NCI-H1092 treated with DMSO at 0.1 percent for 48 hours (cell line): ENCODE measurements at places on chromosomes 2 and 18.
A peak's percentile ranks its signal among the peaks of the same experiment; 100 is the strongest.

GRCh38 chr18:28287146-28287545, 110.2 kb upstream of the CDH2 start:
- no peak for DNase-seq

- DNase-seq = no peak
Measured at GRCh38 chr2:240426845-240427721, 8.4 kb upstream of the GPC1 start.

GRCh38 chr2:16664809-16665747, 556 bp downstream of the CYRIA start:
- DNase-seq = no peak

DNA sequence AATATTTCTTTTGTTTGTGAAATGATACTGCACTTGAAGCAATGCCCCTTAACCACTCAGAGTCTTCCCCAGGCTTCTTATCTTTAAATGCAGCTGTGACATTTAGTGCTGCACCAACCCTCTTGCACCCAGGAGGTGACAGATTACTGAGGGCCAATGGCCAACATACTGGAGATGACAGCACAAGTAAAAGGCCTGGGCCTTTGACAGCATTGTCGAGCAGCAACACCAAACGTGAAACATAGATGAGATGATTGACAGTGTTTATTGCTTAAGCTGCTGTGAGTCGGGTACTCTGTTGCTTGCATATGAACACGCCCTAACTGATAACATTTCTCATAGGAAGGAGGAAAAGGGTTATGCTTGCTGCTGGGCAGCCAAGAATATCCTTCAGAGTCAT, 80.3 kb downstream of the THNSL2 start:
- no peak for DNase-seq

GRCh38 chr2:170145675-170146432, 32.1 kb upstream of the MYO3B start:
- DNase-seq = no peak

DNA sequence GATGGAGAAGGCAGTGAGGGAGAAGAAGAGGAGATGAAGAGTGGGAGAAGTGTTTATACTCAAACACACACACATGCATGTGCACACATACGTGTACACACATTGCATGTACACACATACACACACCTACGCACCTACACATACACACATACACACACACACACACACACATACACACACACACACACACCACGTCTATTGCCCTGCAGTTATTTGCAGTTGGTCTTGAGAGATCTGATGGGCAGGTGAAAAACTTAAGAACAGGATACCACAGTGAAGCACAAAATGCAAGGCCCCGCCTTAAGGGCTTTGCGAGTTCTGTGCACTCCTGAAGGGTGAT, 190.2 kb downstream of the MYCN start:
- DNase-seq = no peak

DNA sequence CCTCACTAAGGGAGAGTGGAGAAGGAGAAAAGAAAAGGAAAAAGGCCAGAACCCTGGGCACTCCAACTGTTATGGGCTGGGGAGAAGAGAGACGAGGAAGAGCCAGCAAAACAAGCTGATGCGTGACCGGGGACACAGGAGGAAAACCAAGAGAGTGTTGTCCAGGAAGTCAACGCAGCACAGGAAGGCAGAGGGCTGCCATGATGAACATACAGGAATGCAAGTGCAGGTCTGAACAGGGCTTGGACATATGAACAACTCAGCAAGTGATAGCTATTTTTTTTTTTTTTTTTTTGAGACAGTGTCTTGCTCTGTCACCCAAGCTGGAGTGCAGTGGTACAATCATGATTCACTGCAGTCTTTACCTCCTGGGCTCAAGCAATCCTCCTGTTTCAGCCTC, 28.4 kb downstream of the SIX3 start:
- DNase-seq = no peak

DNA sequence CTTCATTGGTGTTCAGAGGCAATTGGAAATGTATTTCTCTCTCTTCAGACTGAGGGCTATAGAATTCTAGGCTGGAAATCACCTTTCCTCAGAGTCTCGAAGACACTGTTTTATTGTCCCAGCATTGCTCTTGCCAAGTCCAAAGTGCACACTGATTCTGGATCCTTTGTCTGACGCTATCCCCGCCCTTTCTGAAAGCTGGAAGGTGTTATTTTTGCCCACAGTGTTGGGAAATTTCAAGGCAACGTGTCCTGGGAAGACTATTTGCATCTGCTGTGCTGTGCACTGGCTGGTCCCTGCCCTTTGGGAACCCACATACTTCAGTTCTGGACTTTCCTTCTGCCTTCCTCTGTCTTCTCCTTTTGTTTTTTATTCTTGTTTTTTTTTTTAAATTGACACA, 190.8 kb downstream of the SH3BP4 start:
- DNase-seq = no peak

- no peak for DNase-seq
Measured at GRCh38 chr2:60230037-60230436, 323.4 kb downstream of the BCL11A start.

DNA sequence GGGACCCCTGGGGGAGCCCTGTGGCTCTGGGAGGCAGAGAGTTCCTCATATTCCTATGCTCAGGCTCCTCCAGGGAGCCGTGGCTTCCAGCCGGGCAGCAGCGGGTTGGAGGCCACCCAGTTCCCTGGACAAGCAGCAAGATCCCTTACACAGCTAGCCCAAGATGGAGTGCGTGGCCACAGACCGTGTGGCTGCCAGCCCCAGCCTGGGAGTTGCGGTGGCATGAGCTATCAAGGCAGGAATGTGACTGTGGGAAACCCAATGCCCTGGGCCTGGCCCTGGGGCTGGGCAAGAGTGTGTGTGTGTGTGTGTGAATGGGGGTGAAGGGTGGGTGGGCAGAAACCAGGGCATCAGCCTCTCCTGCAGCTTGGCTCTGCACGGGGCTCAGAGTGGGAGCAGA, 130.5 kb downstream of the DYSF start:
- no peak for DNase-seq

GRCh38 chr2:25594991-25595390, 78.4 kb downstream of the DTNB start:
- no peak for DNase-seq

GRCh38 chr2:118979152-118979861, 37.3 kb downstream of the MARCO start:
- no peak for DNase-seq

DNA sequence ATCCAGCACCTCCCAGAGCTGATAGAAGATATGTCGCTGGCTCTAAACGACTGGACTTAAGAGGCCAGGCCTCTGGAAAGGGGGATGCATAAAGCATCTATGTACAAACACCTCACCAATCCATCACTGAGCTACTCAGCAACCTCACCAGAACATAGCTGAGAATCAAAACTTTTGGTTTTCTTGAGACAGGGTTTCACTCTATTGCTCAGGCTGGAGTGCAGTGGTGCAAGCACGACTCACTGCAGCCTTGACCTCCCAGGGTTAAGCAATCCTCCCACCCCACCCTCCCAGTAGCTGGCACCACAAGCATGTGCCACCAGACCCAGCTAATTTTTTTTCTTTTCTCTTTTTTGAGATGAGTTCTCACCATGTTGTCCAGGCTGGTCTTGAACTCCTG, 62.9 kb upstream of the MSH6 start:
- DNase-seq = no peak

DNA sequence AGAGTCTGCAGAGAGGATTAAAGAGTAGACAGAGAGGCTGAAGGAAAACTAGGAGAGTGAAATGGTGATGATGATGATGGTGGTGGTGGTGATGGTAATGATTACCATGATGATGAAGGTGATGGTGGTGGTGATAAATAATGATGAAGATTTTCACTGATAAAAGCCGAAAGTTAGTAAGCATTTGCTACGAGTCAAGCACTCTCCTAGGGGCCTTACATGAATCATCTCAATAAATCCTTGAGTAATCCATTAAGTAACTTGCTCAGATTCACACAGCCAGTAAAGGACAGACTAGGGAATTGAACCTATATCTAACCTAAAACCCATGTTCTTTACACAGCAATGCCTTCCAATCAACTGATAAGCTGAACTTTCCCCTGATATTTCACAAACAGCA, 106.7 kb upstream of the PGAP1 start:
- no peak for DNase-seq

DNA sequence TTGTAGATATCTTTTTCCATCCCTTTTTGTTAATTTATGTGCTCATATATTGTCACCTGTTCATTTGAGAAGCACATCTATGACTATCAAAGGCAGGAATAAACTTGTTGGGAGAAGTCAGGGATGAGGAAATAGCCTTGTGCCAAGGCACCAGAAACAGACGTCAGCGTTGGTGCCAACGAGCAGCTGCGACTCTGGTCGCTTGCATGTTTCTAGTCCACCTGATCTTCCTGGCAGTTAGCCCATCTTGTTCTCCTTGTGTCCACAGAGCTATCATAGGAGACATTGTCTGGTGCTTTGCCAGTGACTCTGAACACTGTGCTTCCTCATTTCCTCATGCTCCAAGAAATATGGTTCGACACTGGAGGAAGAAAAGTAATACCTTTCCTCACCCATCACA, 374.4 kb downstream of the PTPRM start:
- DNase-seq = peak; percentile 85

DNA sequence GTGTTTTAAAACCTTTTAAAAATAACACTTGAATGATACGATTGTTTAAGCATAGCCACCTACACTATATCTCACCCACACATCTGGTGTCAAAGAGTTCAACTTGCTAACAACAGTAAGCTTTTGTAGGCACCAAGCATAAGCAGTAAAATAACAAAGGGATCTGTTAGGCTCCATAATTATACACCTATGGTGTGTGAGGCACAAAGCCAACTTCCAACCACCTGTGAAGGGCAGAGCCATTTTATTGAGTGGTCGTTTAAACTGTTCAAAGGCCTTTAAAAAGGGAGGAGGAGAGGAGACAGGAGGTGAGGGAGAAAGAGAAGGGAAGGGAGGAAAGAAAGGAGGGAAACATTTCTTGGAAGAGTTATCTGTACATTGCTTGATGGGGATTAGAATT, 27.9 kb downstream of the NEMP2 start:
- DNase-seq = peak; percentile 85

GRCh38 chr2:196758474-196759377, 40.8 kb downstream of the GTF3C3 start:
- no peak for DNase-seq

GRCh38 chr2:122414902-122415301, 659.5 kb downstream of the TSN start:
- DNase-seq = no peak

DNA sequence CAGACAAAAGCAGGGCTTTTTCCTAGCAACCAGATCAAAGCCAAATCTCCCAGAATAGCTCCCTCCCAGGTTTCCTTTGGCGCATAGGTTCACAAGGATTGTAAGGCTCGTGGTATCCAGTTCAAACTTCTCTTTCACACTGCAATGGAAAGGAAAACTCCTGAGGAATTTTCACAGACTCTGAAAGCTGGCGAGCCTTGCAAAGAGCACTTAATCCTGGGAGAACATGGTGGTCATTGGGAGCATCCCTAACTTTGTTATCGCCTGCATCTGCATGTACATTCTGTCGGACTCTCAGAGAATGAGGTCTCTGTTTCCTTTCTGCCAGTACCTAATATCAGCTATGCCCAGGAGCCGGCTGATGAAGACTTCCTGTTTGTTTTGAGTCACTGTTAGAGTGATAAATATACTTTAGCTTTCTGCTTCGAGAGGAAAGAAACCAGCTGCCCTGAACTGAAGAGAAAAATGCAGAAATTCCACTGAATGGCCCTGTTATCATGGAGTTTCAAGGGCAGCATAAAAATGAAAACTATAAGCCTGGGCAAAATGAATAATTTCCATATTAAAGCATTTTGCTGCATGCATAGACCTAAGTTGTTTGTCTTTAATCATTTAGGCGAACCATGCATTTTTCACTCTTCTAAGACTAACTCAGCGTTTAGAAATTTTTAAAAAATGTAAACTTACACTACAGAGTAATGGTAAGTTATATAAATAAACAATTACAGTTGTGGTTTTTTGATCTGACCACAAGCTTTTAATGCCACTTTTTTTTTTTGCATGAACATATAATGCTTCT, 76.4 kb upstream of the ZEB2 start:
- no peak for DNase-seq

GRCh38 chr2:39419282-39420223, 17.5 kb downstream of the MAP4K3 start:
- no peak for DNase-seq

DNA sequence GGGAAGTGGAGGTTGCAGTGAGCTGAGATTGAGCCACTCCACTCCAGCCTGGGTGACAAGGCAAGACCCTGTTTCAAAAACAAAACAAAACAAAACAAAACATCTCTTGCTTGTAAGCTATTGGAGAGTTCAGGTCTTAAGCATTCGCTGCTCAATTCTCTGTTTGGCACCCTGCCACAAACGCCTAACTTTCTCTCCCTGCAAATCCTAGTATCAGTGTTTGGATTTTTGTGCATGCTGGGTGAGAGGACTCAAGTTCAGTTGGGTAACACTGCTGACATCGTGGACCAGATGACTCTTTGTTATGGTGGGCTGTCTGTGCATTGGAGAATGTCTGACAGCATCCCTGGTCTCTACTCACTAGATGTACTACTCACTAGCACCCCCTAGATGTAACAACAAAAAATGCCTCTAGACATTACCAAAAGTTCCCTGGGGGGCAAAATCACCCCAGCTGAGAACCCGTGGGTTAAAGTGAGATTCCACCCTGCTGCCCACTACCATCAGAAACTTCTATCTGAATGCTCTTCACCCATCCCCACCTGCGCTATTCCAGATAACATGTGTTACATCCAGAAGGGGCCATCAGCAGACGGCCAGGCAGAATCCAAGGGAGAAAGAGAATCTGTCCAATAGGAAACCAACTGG, 50.9 kb downstream of the CACNB4 start:
- no peak for DNase-seq

GRCh38 chr2:149160701-149161217, 122.3 kb downstream of the LYPD6B start:
- DNase-seq = no peak

DNA sequence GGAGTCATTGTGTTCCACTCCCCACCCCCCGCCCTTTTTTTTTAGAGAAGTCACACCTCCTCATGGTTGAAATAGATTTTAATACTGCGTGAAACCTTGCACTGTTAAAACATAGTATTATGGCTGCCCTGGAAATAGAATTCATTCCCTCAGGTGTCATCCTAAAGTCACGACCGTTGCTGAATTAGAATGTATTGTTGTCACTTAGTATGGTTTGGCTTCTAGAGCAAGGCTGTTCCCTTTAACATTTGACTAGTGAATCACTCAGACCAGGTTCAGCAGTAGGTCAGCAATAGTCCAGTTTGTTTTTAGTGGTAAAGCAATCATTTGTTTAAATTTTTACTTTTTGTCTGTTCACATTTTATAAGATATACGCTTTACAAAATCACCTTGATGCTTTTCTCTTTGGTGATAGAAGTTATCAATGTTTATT, 1.2 kb downstream of the BABAM2 start:
- DNase-seq = no peak

- DNase-seq = no peak
Measured at GRCh38 chr2:63814114-63814513, 27.6 kb upstream of the UGP2 start.

GRCh38 chr2:216856406-216857065, 3.3 kb downstream of the TNP1 start:
- no peak for DNase-seq

- no peak for DNase-seq
Measured at GRCh38 chr18:55252901-55253300, 293.6 kb upstream of the CCDC68 start.

GRCh38 chr2:46458763-46459500, 20.4 kb upstream of the TMEM247 start:
- DNase-seq = no peak
